ENCODE measurements at places on chromosomes 7 and 10.

- DNase-seq, result no peak
Measured at GRCh38 chr7:33143996-33144718, 14.8 kb downstream of the BBS9 start.

DNA sequence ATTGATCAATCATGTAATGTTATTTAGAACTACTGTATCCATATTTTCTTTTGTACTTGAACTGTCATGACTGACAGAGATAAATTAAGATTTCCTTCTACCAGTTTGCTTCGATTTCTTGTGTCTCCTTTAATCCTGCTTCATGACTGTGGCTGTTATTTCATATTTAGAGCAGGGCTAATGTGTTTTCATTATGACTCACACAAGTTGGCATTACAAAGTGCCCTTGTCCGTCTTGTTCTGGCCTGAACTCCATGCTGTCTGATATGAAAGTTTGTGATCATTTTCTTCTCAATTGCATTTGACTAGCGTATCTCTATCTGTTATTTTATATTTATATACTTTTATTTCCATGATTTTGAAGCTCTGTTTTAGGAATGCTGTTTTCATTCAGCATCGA is 344.1 kb upstream of the PRKCQ start:
- no peak for DNase-seq

DNA sequence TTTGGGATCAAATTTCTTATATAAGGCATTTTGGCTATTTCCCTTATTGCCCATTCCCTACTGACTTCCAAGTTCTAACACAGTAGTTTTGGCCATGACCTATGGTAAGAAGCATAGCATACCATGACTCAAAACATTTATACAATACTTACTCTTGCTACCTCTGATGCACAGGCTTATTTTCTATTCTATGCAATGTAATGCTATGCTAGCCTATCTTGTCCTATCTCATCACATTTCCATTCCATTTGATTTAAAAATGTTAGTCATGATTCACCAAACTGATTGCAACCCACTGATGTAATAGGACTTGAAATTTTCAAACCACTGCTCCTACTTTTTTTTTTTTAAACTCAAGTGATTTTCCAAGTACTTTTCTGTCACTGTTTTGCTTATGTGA is 658.5 kb downstream of the TYW1 start:
- no peak for DNase-seq

DNA sequence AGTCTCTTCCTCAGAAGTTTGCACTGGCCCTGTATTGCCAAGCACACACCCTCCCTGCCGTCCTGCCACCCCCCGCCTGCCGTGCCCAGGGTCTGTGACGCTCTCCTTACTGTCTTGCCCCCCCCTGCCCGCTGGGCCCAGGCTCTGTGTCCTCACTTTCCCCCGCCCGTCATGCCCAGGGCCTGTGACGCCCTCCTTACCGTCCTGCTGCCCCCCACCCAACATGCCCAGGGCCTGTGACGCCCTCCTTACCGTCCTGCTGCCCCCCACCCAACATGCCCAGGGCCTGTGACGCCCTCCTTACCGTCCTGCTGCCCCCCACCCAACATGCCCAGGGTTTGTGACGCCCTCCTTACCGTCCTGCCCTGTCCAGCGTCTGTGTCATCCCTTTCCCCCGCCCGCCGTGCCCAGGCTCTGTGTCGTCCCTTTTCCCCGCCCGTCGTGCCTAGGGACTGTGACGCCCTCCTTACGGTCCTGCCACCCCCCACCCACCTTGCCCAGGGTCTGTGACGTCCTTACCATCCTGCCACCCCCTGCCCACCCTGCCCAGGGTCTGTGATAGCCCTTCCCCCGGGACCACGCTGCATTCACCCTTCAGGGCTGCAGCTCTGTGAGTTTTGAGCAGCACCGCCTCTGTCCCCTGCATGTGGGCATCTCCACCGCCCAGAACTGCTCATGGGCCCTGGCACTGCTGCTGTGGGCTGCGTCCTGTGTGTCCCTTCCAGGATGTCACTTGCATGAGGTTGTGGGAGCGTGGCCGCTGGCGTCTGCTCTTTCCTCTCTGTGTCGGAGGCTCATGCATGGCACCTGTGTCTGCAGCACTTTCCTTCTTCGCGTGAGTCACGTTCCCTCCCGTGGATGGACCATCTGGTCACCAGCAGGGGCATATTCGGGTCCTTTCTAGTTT is 19.3 kb upstream of the PRKAR1B start:
- no peak for DNase-seq

GRCh38 chr7:32262315-32262714 is 192.1 kb upstream of the PDE1C start:
- no peak for DNase-seq

- DNase-seq, result no peak
Measured at GRCh38 chr7:150311146-150311545, 12.0 kb upstream of the LRRC61 start.

GRCh38 chr7:92655346-92655884 is 65.2 kb upstream of the FAM133B start:
- no peak for DNase-seq

DNA sequence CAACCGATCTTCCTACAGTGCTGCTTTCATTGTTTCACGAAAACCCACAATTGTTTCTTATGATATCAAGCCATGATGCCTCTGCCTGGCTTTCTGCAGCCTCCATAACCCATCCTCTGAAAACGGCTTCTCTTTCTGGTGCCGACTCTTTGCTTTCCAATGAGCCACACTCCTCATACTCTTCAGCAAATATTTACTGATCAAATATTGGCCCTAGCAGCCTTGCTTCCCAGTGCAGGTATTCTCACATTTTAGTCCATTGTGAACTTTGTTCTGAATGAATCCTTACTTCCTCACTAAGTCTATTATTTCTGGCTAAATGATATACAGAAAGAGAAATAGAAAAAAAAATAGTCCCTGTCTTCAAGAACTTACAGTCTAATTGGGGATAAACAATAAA is 35.5 kb downstream of the LAMB1 start:
- DNase-seq, result no peak

DNA sequence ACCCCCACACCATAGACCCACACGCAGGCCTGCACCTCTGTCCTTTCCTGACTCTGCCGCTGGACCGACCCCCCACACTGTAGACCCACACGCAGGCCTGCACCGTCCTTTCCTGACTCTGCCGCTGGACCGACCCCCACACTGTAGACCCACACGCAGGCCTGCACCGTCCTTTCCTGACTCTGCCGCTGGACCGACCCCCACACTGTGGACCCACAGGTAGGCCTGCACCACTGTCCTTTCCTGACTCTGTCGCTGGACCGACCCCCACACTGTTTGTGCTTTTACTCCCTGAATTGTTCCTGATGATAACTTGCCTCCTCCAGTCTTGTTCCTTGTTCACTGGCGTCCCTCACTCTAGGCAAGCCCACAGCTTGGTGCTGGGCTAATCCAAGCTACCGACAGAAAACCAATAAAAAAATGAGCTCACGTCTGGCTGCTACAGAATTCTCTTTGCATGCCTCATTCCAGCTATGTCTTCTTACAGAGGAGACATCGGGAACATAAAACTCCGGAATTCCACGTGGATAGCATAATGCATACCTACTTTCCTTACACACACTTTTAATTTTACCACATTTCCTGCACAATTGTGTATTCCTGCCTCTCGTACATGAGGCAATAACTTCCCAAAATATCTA is 494.3 kb downstream of the PTPRN2 start:
- no peak for DNase-seq

DNA sequence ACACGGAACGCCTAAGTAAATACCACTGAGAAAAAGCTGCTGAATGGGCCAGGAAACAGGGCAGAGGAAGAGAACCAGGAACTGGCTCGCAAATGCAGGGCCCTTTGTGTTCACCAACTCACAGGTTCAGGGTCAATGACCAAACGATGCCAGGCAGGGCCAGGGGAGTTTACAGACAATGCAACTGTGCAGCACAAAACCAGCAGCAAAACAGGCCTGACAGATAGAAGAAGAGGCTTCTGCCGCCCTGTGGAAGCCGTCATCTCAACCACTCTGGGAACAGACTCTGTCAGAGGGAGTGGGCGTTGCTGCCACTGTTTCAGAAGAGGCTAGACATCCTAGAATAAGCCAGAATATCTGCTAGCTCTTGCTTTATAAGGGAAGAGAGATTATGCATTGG is 117.9 kb downstream of the KMT2E start:
- no peak for DNase-seq

DNA sequence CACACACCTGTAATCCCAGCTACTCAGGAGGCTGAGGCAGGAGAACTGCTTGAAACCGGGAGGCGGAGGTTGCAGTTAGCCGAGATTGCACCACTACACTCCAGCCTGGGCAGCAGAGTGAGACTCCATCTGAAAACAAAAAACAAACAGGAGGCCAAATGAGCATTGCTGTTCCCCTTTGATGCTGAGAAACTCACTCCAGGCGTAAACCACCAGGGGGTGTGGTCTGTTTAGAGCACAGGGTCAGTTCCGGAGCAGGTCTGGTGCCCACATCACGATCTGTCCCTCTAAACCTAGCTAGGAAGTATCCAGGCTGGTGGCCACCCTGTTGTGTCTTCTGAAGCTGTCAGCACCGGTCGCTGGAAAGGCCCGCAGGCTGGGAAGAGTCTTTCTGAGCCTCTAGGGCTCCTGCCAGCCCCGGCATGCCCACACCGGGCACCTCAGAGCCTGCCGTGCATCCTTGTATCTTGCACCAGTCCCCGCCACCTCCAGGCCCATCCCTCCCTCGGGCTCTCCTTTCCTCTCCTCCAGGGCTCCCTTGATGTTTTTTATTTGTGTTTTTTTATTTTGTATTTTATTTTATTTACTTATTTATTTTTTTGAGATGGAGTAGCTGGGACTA is 66.3 kb upstream of the SH2B2 start:
- DNase-seq, result no peak

DNA sequence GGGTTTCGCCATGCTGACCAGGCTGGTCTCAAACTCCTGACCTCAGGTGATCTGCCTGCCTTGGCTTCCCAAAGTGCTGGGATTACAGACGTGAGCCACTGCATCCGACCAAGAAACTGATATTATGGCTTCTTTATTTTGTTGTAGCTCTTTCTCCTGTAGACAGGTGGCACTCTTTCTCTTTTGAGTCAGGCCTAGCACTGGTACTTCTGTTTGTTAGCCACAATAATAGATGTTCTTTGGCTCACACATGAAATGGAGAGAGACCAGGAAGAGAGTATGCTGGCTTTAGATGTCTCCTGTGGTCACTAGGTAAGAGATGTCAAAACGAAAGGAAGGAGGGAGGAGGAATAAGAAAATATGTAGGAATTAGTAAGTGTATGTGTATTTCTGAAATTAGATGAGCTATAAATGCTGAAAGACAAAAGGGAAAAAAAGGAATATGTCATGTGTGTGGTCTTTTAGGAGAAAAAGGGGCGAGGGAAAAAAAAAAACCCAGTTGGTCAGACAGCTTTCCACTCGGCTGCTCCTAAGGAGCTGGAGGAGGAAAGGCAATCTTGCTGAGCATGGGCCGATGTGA is 78.7 kb downstream of the CLEC2L start:
- no peak for DNase-seq

DNA sequence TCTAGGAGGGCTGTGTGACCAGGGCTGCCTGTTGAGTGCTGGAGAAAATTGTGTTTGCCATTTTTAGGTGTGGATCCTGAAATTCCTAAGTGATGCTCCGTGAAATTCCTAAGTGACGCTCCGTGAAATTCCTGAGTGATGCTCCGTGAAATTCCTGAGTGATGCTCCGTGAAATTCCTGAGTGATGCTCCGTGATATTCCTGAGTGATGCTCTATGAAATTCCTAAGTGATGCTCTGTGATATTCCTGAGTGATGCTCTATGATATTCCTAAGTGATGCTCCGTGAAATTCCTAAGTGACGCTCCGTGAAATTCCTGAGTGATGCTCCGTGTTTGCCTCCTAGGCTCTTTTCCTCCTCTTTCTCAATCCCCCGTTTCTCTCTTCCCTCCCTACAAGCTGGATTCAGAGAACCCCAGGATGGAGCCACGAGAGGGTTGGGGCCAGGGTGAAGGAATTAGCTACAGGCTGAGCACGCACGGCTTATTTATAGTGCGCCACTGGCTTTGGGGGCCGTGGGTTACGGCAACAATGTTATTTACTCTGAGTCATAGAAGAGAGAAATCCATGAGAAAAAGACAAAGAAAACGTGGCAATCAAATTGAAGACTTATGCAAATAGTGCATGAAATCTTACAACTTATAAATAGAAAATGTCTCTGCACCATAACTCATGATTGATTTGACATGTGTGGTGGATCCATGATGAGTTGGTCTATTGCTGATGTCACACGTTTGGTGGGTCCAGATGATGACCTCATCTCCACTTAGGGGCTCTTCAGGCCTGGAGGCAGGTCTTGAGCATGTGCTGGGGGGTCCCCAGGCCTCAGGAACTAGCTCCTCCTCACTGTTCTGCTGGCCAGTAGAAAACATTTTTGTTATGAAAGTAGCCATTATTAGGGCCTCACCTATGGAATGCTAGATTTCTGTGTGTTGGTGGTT is 224.6 kb downstream of the WDR37 start:
- no peak for DNase-seq

DNA sequence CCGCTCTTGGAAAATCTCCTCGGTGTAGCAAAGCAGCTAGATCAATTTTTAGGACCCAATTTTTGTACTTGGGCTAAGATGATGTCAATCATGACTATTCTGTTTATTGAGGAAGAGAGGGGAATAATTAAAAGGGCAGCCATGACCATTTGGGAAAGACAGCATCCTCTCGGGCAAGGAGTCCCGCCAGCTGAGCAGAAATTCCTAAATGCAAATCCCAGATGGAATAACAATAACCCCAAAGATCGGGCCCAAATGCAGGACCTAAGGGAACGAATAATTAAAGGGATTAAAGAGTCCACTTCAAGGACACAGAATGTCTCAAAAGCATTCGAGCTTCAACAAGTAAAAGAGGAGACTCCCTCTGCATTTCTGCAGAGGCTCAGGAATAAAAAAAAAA is 18.7 kb downstream of the COL17A1 start:
- DNase-seq, result no peak

DNA sequence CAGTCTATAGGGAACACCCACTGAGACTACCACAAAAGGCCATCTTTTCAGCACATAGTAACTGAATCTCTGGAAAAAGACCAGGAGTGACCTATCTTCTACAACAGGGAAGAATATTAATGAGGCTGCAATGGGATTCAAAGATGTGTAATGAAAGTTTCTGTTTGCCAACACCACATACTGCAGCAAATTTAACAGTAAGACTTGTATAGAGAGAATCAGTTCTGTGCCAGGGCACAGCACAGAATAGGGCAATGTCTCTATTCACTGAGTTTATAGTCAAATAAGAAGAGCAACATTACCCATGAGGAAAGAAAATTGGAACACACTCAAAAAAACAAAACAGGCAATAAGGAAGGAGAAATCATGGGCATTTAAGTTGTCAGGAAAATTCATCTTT is 91.4 kb upstream of the PTN start:
- no peak for DNase-seq

- DNase-seq, result no peak
Measured at GRCh38 chr7:117116211-117116610, 162.9 kb downstream of the ST7 start.

- DNase-seq, result no peak
Measured at GRCh38 chr10:105950410-105950809, 1214.1 kb downstream of the SORCS1 start.

GRCh38 chr7:113247198-113247597 is 128.8 kb upstream of the SMIM30 start:
- no peak for DNase-seq

- no peak for DNase-seq
Measured at GRCh38 chr10:32059472-32059871, 3.2 kb upstream of the KIF5B start.

All from activated CD4-positive, alpha-beta T cell treated with anti-CD3 and anti-CD28 coated beads for 4 hours (primary cell).